Tibial artery (tissue), 4 donors: ENCODE measurements at places on chromosomes 6 and 20.
A peak's percentile ranks its signal among the peaks of the same experiment; 100 is the strongest.

DNA sequence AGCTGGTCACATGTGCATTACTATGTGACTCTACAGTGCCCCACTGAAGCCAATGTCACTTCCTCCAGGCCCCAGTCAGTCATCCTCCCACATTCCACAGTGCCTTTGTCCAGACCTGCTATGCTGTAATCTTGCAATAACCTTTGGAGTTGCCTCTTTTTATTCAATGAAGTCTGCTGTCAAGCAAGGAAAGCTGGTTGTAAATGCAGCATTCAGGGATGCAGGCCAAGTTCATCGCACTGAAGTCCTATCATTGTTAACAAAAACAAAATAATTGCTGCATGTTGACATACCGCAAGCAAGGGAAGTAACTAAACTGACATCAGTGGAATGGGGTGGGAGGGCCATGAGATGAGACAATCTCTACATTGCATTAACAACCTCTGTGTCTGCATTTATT lies 131.2 kb upstream of the CDYL start:
- H3K4me3 ChIP-seq = no peak overlapping the region
- no peaks in the 10 kb centered on the region for H3K36me3 ChIP-seq
- no peak overlapping the region for H3K27ac ChIP-seq
- no peak for DNase-seq

DNA sequence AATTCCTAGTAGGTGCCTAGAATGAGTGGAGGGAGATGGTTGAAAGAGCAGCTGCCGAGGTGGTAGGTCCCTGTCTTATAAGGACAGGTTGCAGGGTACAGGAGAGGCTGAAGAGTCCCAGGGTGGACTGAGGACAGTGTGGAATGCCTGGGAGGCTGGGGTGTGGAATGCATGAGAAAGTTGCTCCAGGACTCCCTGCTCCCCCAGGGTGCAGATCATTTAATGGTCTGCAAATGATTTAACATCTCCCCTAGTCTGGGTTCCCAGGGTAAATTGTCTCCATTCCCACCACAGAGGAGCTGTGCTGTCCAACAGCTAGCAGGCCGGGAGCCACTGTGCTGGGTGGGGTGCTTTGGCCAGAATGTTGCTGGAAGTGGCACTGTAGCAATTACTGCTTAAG lies 76.0 kb downstream of the CD83 start:
- no peak for DNase-seq
- H3K4me3 ChIP-seq = no peak overlapping the region
- H3K4me1 ChIP-seq = no peaks in the 10 kb centered on the region
- H3K27me3 ChIP-seq = no peaks in the 10 kb centered on the region
- H3K36me3 ChIP-seq = no peaks in the 10 kb centered on the region

DNA sequence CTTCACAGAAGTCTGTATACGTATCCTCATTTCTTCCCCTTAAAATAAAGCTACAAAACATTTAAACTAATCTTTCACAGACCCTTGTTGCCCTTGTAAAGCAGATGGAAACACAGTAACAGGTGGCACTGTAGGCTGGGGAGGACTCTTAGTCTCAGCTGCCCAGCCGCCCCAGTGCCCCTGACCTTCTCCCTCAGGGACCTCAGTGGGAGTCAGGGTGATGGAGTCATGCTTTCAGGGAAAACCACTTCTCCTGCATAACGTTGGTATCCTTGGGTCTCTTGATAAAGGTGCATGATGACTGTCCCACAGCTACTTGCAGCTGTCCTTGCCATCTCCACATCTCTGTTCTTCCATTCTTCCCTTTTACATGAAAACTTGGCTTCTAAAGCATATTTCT lies 198.6 kb downstream of the CDKAL1 start:
- no peak overlapping the region for H3K27ac ChIP-seq
- DNase-seq = no peak
- H3K27me3 ChIP-seq = no peaks in the 10 kb centered on the region

GRCh38 chr6:111154981-111155380 lies 67.7 kb downstream of the SLC16A10 start:
- DNase-seq = no peak
- no peaks in the 10 kb centered on the region for H3K4me1 ChIP-seq
- H3K36me3 ChIP-seq = no peaks in the 10 kb centered on the region
- H3K27me3 ChIP-seq = no peaks in the 10 kb centered on the region
- H3K4me3 ChIP-seq = no peak overlapping the region
- H3K27ac ChIP-seq = no peak overlapping the region

GRCh38 chr20:51959066-51959542 lies 156.8 kb upstream of the SALL4 start:
- no peak overlapping the region for H3K27ac ChIP-seq
- no peaks in the 10 kb centered on the region for H3K4me1 ChIP-seq
- no peak for DNase-seq
- no peak overlapping the region for H3K4me3 ChIP-seq

DNA sequence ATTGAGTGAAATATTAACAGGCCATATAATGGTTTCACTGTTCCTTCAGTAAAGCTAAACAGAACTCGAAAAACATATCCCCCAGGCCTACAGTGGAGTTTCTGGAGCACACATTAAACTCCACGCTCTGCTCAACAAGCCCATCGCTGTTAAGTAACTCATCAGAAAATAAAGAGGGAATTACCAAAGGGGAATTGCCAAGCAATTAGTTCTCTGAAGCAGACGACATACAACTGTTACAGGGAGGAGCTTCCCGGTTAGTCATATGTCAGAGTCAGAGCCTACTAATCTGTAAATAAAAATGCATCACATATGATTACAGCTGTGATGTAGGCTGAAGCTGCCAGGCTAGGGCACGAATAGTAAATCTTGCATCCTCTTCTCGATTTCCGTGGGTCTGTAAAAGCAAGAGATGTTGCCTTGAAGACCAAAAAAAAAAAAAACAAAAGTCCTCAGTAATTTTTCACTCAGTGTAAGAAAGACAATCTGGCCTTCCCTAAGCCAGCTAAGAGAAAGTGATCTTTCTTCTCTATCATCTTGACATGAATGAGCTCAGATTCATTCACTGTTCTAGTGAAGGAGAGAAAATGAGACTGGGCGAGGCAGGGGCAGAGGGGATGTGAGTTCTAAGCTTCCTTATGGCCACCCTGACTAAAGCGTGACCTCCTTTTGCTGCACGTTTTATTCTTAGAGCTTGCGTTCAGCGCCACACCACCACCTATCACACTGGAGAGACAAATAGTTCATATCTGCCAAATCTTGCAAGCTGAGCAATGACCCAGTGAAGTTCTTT lies 13.8 kb downstream of the ATXN1 start:
- H3K4me1 ChIP-seq = no peaks in the 10 kb centered on the region
- peak overlapping the region; percentile 39 for H3K27ac ChIP-seq
- no peak overlapping the region for H3K4me3 ChIP-seq
- no peak for DNase-seq
- no peaks in the 10 kb centered on the region for H3K36me3 ChIP-seq
